ENCODE measurements at places on chromosomes 4 and X.

GRCh38 chrX:140712413-140713173 lies 3.0 kb downstream of the LINC00632 start:
- DNase-seq = peak; percentile 54

- DNase-seq = no peak
Observed at GRCh38 chr4:79964400-79965211, 108.4 kb downstream of the ANTXR2 start.

GRCh38 chrX:117038918-117039440 lies 576.2 kb upstream of the CT83 start:
- DNase-seq = no peak

- no peak for DNase-seq
Observed at GRCh38 chr4:139484783-139485311, 30.9 kb downstream of the RAB33B start.

- no peak for DNase-seq
Observed at GRCh38 chrX:108165383-108166111, 74.0 kb downstream of the ATG4A start.

- DNase-seq = no peak
Observed at GRCh38 chr4:37740546-37740945, 54.4 kb upstream of the RELL1 start.

- DNase-seq = no peak
Observed at GRCh38 chr4:156838761-156839160, 132.8 kb downstream of the PDGFC start.

GRCh38 chr4:74794382-74795010 lies at the start of gene BTC:
Gene BTC (minus strand): TSS chr4:74794523. CDS start chr4:74794325, 198 bp downstream.
- DNase-seq = peak; percentile 17

GRCh38 chrX:80841259-80841658 lies 31.6 kb upstream of the BRWD3 start:
- no peak for DNase-seq

DNA sequence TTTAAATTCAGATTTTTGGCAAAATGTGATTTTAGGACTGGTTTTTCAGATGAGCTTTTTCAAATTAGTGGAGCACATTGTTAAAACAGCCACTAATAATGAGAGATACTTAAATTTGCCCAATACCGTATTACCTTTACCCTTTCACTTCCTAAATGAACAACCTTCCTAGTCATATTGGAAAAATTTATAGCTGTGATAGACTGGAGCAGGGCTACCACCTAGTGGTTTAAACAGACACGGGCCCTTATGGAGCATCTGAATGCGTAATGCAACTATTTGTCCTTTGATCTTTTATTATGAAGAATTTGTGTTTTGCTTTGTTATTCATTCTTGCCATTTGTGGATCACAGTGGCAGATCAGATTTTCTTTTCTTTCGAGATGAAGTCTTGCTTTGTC lies 72.7 kb downstream of the KDM6A start:
- peak; percentile 37 for DNase-seq

GRCh38 chrX:68273887-68274286 lies 159.4 kb downstream of the OPHN1 start:
- no peak for DNase-seq

GRCh38 chrX:150730719-150731118 lies 37.5 kb downstream of the MTMR1 start:
- DNase-seq = no peak

- no peak for DNase-seq
Observed at GRCh38 chrX:96906741-96907140, 23.0 kb downstream of the RPA4 start.

DNA sequence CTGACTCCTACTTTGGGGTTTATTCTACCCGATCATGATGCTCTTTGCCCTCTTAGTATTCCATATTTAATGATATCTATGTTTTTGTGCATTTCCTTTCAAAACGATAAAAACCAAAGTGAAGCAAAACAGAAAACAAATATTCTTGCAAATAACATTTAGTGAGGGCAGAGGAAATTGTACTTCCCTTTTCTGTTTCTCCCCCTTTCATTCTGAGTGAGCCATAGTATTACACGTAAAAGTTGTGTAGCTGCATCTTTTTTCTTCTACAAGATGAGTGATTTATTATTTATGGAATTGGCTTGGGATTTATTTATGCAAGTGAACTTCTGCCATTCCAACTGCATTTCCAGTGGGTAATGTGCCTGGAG lies 109.9 kb downstream of the AFF2 start:
- no peak for DNase-seq

DNA sequence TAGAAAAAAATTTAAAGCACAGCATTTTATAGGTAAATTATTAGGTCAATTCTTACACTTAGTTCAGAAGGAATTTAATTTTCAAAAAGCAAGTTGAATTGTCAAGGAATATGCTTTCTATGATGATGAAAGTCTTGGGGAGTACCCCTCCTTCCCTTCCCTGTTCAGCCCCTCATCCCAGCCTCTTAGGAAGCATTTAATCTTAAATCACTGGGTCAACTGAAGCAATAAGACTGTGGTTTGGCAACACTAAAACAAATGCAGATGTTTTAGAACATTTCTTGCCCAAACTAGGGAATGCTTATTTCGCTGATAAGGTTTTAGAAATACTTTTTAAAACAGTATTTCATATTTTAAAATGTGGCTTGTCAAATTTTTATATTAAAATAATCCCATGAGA lies 19.1 kb upstream of the ARSJ start:
- no peak for DNase-seq

GRCh38 chr4:125115941-125116340 lies 198.8 kb upstream of the FAT4 start:
- DNase-seq = no peak

DNA sequence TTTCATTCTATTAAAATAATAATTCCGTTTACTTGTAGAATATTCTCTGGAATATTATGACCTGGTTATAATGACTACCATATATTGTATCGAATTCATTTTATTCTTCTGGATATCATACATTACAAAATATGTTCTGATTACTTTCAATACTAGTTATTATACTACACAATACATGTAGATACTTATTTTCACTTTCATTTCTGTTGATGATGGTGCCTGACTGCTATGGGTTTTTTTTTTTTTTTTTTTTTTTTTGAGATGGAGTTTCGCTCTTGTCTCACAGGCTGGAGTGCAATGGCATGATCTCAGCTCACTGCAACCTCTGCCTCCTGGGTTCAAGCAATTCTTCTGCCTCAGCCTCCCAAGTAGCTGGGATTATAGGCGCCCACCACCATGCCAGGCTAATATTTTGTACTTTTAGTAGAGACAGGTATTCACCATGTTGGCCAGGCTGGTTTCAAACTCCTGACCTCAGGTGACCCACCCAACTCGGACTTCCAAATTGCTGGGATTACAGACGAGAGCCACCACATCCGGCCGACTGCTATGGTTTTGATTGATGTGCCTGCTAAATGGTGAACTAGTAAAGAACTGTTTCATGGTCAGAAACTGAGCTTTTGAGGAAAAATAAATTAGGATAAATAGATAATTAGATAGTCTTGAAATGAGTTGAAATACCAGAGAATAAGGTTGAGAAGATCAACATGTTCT lies 39.5 kb downstream of the PCDH10 start:
- no peak for DNase-seq

GRCh38 chrX:124342174-124342867 lies 4.0 kb upstream of the SH2D1A start:
- no peak for DNase-seq

GRCh38 chr4:122764821-122765215 lies 32.3 kb downstream of the BBS12 start:
- DNase-seq = no peak

DNA sequence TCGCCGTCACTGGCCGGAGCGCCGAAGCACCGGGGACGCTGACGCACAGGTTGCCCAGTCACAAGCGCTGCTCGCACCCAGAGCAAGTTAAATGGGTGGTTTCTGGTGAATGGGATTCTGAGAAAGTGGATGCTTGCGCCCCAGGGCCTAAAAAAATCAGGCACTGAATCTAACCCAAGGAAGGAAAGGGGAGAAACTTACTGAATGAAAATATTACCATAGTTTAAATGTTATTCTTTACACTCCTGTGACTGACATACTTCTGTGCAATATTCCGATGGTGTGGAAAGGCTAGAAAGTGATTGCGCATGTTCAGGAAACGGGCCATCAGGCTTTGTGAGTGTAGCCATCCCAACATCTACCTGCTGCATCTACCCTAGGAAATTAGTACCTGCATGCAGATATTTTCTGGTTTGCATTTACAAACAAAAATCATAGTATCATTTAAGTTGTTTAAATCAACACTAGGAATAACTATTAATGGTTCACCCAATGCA lies 838 bp upstream of the ABCG2 start:
- DNase-seq = no peak

- peak; percentile 39 for DNase-seq
Observed at GRCh38 chr4:56424697-56425514, 10.5 kb downstream of the PPAT start.

DNA sequence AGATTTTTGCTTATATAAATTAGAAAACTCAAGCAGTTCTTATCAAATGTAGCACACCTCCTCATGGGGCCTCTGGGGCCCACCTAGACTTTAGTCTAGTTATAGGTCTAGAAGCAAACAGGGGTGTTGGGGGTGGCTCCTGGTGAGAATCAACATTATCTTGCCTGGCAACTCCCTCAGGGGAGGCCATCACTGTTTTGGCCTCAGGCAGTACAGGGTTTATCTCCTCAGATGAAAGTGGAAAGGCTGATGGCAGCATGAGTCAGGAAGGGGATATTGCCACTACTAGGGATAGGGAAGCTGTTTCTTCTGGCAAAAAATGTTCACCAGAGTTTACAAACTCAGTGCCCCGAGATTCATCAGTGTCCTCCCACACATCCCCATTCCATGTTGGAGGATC lies 232.4 kb upstream of the BMP3 start:
- peak; percentile 25 for DNase-seq

DNA sequence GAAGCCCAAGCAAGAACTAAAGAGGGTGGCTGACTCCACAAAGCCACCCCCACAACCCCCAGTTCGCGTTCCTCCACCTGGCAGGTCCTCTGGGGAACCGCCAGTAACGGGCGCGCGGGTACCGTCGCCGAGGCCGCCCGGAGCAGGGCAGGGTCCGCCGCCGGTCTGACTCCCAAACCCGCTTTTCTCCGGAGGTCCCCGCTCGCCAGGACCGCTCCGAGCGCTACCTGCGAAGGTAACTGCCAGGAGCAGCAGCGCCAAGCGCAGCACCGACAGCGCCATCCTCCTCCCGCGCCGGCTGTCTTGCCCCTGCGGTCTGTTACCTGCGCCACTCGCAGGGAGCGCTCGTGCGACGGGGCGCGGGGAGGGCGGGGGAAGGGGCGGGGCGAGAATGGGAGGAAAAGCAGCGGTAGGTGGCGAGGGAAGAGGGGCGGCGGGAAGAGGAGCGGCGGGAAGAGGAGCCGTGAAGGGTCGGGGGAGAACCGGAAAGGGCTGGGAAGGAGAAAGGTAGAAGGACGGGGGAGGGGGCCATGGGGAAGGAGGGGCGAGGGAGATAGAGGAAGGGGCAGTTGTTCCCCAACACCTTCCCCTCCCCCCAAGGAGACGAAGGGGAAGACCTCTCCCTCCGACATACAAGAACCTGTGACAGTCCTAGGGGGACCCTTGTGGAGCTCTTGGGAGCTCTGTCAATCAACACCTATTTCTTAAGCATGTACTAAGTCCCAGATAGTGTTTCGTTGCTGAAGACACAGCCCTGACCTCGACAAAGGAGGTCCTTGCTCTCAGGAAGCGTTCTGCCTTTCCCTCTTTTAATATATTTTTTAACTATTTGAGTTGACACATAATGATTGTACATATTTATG lies at the start of gene SPINK2:
SPINK2 (minus strand) TSS at position 321 of the 863 bp plus-strand sequence; CDS start at position 282, 39 bp downstream.
- DNase-seq = peak; percentile 83

DNA sequence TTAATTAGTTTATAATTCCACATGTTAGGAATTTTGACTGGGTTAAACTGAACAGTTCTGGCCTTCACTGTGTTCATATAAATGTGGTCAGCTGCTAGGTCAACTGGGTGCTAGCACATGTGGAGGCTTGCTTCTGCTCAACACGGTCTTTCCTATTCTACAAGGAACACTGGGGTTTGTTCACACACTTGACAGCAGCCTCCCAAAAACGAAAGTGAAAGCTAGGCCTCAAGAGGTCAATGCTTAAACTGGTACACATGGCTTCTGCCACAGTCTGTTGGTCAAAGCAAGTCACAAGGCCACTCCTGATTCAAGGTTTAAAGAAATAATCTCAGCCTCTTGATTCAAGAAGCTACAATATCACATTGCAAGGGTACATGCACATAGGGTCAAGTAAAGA lies 126.5 kb downstream of the QDPR start:
- peak; percentile 8 for DNase-seq

- no peak for DNase-seq
Observed at GRCh38 chr4:56870946-56871345, 36.8 kb upstream of the REST start.

DNA sequence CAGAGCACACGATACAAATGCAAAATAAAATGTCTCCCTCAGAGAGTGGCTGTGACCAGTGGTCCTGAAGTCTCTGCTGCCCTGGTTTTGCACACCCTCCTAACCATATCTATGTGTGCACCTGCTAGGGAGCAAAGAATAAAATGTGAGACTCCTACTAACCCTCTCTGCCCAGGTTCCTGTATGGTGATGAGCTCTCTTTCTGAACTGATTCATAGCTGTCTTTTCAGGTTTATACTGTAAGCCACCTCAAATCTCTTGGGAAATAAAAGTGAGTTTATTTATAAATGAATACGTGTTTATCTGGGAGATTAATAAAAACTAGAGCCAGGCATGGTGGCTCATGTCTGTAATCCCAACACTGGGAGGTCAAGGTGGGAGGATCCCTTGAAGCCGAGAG lies 126.0 kb upstream of the RBPJ start:
- no peak for DNase-seq

DNA sequence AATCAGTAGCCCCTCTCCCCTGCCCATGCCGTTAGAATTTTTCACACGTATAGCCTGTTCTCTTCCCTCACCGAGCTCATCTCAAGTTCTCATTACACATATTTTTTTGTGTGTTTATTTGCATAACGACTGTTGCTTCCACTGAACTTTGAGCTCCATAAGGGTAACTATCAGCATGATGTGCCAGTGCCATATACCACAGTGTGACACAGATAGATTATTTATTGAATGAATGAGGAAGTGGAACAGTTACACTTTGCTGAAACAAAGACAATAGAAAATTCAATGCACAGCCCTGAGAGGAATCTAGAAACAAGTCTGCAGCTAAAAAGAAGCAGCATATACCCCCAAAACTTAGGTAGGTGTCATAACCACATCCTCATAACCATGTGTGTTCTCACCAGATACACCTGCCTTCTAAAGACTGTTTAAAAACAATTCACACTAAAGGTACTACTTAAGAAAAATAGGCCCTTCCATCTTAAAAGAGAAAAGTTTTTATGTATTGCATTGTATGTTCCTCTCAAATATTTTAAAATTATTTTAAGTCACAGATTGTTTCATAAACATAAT lies 389.9 kb downstream of the PACRGL start:
- DNase-seq = no peak

GRCh38 chr4:180057299-180057721 lies 2185.9 kb upstream of the TENM3 start:
- DNase-seq = no peak

DNA sequence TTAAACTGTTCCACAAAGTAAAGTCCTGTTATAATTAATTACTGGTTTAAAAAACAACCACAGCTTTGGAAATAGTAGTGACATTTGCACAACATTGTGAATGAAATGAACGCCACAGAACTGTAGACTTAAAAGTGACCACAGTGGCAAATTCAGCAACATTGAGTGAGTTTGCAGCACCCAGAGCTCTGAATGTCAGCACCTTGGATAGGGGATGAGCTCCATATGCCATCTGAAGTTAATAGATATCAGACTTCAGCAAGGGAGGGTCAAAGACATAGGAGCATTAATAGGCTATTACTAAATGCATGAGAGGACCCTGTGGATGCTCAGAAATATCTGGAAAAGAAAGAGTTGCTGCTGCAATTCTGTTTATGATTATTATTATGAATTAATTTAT lies 55.3 kb upstream of the KCNIP4 start:
- no peak for DNase-seq

- DNase-seq = no peak
Observed at GRCh38 chr4:86896596-86896995, 4.4 kb upstream of the C4orf36 start.
